ENCODE measurements at places on chromosomes 2 and 18.

DNA sequence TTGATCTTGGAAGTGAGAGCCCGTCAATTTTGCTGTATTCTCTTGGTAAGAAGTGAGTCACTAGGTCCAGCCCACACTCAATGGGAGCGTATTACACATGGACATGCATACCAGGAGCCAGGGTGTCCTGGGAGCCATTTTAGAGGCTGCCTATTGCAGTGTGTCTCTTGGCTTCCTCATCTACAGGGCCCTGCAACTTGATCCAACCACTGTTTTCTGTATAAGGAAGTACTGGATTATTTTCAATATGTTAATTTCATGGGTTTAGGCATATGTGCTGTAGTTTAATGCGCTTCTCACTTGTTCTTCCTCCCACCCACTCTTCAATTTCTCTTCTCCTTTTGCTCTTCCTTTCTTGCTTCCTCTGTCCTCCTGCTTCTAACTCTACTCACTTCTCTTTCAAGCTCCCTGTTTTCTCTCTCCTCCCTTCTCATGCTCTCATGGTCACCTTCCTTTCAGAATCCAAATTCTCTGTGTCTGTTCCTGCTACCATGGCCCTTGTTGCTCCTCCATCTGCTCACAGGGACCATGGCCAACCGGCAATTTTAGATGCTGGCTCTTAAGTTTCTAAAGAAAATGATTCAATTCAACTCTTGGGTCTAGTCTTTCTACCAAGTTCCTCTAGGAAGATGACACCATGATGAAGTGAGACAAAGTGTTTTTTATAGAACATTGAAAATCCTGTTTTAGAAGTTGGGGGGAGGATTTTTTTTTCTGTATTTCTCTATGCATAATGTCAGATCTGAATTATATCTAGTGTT is 152.0 kb upstream of the ZEB2 start:
- no peak for DNase-seq

- no peak for DNase-seq
Measured at GRCh38 chr2:99554238-99554637, 64.4 kb upstream of the REV1 start.

- DNase-seq = no peak
Measured at GRCh38 chr2:173456960-173457359, 102.3 kb downstream of the CDCA7 start.

DNA sequence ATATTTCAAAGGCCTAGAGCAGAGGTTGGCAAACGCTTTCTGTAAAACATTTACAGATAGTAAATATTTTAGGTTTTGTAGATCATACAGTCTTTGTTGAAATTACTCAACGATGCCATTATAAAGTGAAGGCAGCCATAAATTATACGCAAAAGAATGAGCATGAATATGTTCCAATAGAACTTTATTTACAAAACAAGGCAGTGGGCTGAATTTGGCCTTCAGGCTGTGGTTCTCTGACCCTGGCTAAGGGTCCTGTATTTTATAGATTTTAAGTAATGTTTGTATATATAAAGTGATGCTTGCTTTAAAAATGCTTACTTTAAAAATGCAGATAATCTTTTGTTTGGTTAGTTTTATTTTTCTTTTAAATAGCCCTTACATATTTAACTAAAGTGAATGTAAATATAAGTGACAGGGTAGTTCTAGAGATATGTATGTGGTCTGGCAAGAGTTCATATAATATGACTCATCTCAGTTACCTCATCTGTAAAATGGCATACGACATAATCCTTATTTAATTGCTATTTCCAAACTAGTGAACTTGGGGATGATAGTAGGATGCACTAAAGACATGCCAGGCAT is 51.7 kb upstream of the ATP5MC3 start:
- no peak for DNase-seq

- no peak for DNase-seq
Measured at GRCh38 chr18:77341527-77342325, 92.1 kb downstream of the GALR1 start.

Measured in activated T-helper 1 cell treated with Interleukin-2 at 50 U/mL for 16 hours (primary cell).